ENCODE measurements at places on chromosomes 5 and 9.

DNA sequence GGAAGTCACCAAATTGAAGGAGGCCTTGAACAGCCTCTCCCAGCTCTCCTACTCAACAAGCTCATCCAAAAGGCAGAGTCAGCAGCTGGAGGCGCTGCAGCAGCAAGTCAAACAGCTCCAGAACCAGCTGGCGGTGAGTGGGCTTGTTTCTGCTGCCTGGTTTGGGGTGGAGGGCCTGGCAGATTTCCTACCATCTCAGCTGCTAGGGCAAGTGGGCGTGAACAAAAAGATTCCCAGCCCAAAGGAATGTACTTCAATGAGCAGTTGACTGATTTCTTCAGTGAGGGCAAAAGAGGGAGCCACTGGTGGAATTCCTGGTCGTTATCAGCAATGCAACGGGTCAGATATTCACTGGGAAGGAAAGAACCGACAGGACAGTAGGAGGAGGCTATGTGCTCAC, 12.6 kb upstream of the TTC23L start:
- DNase-seq = no peak
- H3K27ac ChIP-seq = no peak overlapping the region
- peaks cover 6% of the 10 kb centered on the region for H3K4me1 ChIP-seq
- no peak overlapping the region for H3K4me3 ChIP-seq

DNA sequence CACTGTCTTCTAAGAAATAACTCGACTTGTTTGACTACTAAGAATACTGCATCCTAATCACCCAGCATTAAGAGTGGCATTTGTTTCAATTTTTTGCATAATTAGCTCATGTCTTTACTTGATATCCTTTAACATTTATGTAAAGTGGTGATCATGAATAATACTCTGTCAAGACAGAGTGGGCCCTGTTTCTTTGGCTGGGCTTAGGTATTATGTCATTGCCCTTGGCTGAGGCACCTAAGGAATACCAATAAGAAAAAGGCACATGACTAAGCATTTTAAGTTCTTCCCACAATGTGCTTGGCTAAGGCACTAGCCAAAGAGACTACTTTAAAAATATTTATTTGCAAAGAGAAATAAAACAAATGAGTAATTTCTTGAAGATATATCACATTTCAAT, 308.1 kb downstream of the CTNND2 start:
- H3K27me3 ChIP-seq = no peaks in the 10 kb centered on the region
- H3K27ac ChIP-seq = no peak overlapping the region
- H3K36me3 ChIP-seq = peaks cover 2% of the 10 kb centered on the region

- no peaks in the 10 kb centered on the region for H3K4me1 ChIP-seq
- H3K27me3 ChIP-seq = no peaks in the 10 kb centered on the region
- H3K4me3 ChIP-seq = no peak overlapping the region
- DNase-seq = no peak
- H3K27ac ChIP-seq = no peak overlapping the region
- peaks cover 30% of the 10 kb centered on the region for H3K36me3 ChIP-seq
These were observed 21.8 kb downstream of the ZBED3 start for GRCh38 chr5:77065256-77065655.

DNA sequence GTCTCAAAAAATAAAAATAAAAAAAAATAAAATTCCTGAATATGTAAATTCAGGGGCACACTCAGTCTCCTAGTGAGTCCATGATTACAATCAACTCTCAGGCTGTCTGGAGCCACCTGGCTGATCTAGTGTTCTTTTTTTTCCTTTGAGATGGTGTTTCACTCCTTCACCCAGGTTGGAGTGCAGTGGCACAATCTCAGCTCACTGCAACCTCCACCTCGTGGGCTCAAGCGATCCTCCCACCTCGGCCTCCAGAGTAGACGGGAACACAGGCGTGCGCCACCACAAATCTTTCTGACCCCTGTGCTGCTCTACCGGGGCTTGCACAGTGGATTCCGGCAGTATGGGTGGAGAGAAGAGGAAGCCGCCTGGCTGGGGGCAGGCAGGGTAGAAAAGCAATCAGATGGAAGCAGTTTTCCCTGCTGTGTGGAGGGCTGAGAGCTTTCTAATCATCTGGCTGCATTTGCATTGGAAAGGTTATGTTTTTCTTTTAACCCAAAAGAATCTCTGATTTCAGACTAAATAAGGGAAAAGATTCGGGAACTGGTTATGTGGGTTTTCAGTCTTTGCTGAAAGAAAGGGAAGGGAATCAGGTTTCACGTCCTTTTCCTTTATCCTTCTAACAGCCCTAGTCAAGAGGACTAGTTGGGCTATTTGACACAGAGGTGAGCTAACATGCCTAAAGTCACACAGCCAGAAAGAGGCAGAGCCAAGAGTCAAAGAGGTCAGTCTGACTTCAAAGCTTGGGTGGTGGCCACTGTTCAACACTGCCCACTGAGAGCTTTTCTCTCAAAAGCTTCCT, 26.3 kb upstream of the CORO2A start:
- no peaks in the 10 kb centered on the region for H3K27me3 ChIP-seq
- peaks cover 20% of the 10 kb centered on the region for H3K4me1 ChIP-seq
- no peak overlapping the region for H3K4me3 ChIP-seq

DNA sequence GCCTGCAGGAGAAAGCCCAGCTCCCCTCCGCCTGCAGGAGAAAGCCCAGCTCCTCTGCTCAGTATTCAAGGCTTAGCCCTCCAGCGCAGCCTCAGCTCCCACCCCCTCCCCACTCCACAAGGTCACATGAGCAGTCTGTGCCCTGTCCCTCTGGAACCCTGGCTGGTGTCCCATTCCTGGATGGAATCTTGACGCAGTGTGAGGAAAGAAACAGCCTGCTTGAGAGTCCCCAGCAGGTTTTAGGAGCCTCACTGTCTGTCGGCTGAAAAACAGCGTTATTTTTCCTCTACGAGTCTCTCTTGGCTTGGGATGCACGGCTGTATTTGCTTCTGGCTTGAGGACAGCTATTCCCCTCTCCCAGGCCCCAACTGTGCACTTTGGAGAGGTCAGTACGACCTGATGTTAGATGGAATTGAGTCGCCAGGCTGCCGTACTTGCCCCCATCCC, 210.1 kb upstream of the TRIM32 start:
- H3K27me3 ChIP-seq = no peaks in the 10 kb centered on the region
- no peak for DNase-seq
- H3K4me3 ChIP-seq = no peak overlapping the region
- H3K27ac ChIP-seq = peak overlapping the region; percentile 95
- peaks cover 25% of the 10 kb centered on the region for H3K4me1 ChIP-seq

DNA sequence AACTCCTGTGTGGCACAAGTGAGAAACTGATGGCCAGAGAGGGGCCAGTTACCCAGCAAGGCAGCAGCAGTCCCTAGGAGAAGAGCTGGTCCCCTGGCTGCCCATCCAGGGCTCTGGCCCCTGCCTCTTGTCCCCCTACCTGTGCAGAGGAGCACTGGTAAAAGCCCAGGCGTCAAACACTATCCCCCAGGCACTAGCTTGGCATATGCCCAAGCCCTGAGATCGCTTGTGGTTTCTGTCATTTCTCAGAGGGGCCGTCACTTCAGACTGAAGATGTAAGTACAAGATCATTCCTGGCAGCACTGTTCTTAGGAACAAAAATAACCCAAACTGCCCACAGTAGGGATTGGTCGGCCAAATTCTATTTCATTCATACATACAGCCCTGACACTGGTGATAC, 53.9 kb downstream of the COL15A1 start:
- no peak overlapping the region for H3K4me3 ChIP-seq
- H3K27me3 ChIP-seq = peaks cover 16% of the 10 kb centered on the region
- no peak for DNase-seq
- H3K36me3 ChIP-seq = no peaks in the 10 kb centered on the region

- peak overlapping the region; percentile 99 for H3K27ac ChIP-seq
- peak; percentile 32 for DNase-seq
- H3K4me1 ChIP-seq = peaks cover 26% of the 10 kb centered on the region
- peaks cover 13% of the 10 kb centered on the region for H3K36me3 ChIP-seq
- no peaks in the 10 kb centered on the region for H3K27me3 ChIP-seq
These were observed 734 bp downstream of the SKP1 start for GRCh38 chr5:134175921-134176510.

GRCh38 chr5:43711496-43711895, 108.5 kb downstream of the NNT start:
- H3K4me1 ChIP-seq = no peaks in the 10 kb centered on the region
- H3K36me3 ChIP-seq = no peaks in the 10 kb centered on the region
- H3K27ac ChIP-seq = no peak overlapping the region
- H3K4me3 ChIP-seq = no peak overlapping the region

DNA sequence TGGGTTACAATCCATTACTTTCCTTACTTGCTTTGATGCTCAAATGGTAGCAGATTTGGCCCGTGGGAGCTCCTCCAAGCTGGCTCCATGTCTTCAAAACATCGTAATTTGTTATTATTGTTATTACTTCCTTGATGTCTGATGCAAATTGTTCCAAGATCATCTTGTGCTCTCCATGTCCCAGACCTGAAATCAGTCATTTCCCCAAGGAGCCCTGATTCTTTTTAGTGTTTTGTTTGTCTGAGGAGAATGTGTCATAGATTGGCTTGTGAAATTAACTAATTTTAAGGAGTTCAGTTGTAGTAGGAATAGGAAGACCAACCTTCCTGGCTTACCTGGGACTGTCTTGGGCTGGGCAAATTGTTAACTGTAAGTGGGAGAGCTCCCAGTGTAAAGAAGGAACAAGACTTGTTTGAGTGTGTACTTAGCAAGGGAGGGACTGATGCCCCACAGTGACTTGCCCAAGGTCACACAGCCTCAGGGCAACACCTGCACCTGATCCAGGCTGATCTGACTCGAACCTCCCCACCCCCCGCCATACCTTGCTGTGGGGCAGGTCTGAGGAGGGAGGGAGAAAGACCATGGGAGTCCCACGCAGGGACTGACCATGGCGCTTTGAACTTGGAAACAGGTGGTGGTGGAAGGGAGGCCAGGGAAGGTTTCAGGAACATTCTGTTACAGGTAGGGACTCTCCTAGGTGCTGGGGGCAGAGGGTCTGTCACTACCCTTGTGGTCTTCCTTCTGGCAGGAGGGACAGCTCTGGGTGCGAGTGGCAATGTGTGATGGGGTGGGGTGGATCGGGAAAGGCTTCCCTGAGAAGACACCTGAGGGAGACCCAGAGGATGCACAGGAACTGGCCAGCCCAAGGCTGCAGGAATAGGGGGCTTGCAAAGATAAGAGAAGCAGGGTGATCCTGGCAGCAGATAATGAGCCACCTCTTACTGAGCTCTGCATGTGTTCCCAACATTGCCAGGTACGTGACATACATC, 2.7 kb upstream of the BICD2 start:
- H3K27ac ChIP-seq = no peak overlapping the region
- peaks cover 23% of the 10 kb centered on the region for H3K4me1 ChIP-seq
- H3K27me3 ChIP-seq = peaks cover 3% of the 10 kb centered on the region
- DNase-seq = no peak

DNA sequence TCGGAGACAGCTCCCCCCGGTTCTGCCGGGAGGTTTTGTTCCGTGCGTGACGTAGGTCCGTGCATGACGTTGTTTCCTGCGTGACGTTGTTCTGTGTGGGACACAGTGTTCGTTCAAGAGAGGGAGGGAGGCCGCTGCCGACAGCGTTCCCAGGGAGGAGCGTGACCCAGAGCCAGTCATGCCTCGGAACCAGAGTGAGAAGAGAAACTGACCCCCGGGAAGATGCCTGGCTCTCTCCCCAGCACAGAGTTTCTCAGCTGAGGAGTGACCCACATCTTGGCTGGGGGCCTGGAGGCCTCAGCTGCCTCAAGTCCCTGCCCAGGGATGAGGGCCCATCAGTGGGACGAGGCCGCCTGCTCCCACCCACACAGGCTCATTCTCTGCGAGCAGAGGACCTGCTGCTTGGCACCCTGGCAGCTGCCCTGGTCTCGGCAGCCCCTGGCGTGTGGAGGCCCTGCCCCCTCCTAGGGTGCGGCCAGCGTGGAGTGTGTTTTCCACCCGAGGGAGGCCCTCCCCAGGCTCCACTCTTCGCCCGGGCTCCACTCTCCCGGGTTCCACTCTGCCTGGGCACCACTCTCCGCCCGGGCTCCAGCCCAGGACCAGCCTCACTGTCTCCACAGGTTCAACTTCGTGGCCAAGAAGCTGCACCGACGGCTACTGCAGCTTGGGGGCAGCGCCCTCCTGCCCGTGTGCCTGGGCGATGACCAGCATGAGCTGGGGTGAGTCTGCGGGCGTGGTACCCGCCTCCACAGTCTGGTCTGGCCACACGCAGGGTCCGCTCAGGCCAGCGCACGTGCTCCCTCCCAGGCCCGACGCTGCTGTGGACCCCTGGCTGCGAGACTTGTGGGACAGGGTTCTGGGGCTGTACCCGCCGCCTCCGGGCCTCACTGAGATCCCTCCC, 7.9 kb downstream of the NDOR1 start:
- H3K27ac ChIP-seq = no peak overlapping the region
- no peak for DNase-seq
- H3K4me3 ChIP-seq = peak overlapping the region; percentile 11
- H3K4me1 ChIP-seq = no peaks in the 10 kb centered on the region

All from neural crest cell (in vitro differentiated cells).